ENCODE measurements at places on chromosomes 6 and 20.

- no peak for DNase-seq
Measured at GRCh38 chr20:44732327-44732726, 13.3 kb upstream of the KCNK15 start.

GRCh38 chr6:147869201-147869600 lies 360.7 kb downstream of the SAMD5 start:
- no peak for DNase-seq

GRCh38 chr20:57620999-57621398 lies 773 bp upstream of the ZBP1 start:
- DNase-seq: no peak

GRCh38 chr6:31110825-31111582 lies 1.4 kb downstream of the C6orf15 start:
- no peak for DNase-seq

DNA sequence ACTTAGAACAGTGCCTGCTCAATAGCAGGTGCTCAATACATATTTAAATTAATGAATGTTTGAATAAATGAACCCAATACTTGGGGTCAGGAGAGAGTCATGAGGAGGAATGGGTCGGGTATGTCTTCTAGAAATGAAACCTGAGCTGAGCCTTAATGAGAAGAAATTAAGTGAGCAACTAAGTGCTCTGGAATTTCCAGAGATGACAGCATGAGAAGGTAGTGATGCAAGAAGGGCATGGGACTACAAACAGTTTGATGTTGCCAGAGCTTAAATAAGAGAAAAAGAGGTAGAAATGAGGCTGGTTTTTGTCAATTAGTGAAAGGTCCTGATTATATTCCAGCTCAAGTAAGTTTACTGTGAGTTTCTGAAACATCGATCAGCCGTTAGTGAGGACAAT lies 82.9 kb downstream of the PDE10A start:
- no peak for DNase-seq

- no peak for DNase-seq
Measured at GRCh38 chr6:101806241-101806640, 412.7 kb downstream of the GRIK2 start.

- DNase-seq: no peak
Measured at GRCh38 chr20:61090541-61090940, 161.5 kb upstream of the CDH4 start.

GRCh38 chr20:34559311-34560140 lies 1.0 kb downstream of the MAP1LC3A start:
- no peak for DNase-seq

GRCh38 chr20:64052987-64053840 lies 3.8 kb upstream of the SOX18 start:
- no peak for DNase-seq

- DNase-seq: no peak
Measured at GRCh38 chr6:121515630-121516265, 80.3 kb downstream of the GJA1 start.

DNA sequence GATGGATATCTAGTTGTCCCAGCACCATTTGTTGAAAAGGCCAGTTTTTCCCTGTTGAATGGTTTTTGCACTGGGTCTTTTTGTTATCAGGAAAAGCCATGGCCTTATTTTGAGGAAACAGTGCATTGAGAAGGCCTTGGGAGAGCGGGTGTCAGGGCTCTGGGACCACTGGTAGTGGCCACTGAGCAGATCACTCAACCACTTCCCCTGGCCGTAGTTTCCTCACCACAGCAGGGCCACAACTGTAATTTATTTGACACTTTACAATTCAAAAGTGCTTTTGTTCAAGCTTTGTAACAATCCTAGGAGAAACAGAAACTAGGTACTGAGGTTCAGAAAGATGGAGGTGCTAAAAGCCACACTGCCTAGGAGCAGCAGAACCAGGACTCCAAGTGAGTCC lies 281.8 kb downstream of the GMDS start:
- DNase-seq: no peak

DNA sequence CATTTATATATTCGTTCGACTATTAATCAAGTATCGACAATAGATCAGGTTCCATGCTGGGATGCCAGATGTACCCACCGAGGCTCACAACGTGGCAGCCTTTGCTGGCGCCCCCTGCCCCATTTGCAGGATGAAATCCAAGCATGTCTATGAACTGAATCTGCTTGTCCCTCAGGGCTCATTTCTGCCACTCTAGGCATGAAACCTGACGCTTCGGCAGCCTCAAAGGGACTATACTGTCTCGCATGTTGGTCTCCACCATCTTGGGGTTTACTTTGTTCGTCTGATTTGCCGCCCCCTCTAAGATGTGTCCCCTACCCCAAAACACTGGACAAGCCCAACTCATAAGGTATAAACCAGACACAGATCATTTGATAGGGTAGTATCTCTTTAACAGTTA lies 36.7 kb downstream of the HUS1B start:
- DNase-seq: no peak

DNA sequence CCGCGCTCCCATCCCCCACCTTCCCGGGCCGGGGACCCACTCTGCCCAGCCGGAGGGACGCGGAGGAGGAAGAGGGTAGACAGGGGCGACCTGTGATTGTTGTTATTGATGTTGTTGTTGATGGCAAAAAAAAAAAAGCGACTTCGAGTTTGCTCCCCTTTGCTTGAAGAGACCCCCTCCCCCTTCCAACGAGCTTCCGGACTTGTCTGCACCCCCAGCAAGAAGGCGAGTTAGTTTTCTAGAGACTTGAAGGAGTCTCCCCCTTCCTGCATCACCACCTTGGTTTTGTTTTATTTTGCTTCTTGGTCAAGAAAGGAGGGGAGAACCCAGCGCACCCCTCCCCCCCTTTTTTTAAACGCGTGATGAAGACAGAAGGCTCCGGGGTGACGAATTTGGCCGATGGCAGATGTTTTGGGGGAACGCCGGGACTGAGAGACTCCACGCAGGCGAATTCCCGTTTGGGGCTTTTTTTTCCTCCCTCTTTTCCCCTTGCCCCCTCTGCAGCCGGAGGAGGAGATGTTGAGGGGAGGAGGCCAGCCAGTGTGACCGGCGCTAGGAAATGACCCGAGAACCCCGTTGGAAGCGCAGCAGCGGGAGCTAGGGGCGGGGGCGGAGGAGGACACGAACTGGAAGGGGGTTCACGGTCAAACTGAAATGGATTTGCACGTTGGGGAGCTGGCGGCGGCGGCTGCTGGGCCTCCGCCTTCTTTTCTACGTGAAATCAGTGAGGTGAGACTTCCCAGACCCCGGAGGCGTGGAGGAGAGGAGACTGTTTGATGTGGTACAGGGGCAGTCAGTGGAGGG lies 2.8 kb downstream of the SOX4 start:
- DNase-seq: no peak

- DNase-seq: no peak
Measured at GRCh38 chr6:165545806-165546205, 117.2 kb downstream of the PDE10A start.

DNA sequence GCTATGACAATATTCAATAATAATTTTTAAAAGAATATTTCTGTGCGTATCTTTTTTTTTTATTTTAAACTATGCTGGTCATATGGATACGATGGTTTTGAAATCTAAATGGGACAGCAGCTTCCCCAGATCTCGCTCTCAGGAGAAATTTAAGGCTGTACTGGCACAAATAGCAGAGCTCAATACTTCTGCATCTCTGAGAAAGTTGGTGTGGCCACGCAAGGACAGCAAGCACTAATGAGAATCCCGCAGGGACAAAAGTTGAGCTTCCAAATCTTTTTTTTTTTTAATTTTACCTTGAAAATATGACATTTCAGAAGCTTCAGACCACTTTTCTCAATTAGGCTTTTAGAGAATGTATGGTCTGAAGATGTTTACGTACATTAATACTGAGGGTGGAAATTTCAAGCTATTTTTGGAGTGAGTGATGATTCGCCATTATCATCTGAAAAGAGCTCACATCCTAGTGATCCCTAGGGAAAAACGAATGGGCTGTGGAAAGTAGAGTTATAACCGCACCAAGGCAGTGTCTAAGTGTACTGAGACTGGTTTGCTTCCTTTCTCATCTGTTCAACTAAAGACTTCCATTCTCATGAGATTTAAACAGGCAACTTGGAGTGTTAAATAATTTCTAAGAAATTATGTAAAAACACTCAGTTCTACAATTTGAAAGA lies 840.0 kb downstream of the C6orf118 start:
- DNase-seq: no peak

- DNase-seq: no peak
Measured at GRCh38 chr6:151213352-151213751, 26.4 kb upstream of the AKAP12 start.

DNA sequence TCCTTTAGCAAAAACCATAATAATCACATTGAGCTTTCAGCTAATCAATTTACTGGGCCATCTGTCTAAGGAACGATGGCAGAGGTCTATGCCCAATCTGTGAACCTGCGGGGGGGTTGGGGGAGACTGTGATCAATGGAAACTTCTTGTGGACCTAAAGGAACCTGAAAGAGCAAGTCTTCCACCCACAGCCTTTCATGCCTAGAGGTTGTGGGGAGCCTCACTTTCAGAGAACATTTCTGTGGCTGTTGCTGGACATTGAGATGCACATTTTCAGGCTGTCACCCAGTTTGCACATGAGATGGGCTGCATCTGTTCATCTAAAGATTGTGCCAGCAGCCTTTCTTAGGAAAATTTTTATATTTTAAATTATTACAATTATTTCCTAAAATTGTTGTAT lies 310.0 kb upstream of the SPTLC3 start:
- no peak for DNase-seq

DNA sequence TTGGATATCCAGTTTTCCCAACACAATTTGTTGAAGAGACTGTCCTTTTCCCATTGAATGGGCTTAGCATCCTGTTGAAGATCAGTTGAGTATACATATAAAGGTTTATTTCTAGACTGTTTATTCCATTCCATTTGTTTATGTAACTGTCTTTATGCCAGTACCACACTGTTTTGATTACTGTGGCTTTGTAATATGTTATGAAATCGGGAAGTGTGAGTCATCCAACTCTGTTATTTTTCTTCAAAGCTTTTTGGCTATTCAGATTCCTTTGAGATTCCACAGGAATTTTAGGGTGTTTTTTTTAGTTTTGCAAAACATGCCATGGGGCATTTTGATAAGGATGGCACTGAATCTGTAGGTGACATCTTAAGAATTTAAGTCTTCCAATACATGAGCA lies 188.3 kb downstream of the BMP7 start:
- DNase-seq: no peak

GRCh38 chr20:51400051-51400926 lies 142.2 kb downstream of the NFATC2 start:
- no peak for DNase-seq

DNA sequence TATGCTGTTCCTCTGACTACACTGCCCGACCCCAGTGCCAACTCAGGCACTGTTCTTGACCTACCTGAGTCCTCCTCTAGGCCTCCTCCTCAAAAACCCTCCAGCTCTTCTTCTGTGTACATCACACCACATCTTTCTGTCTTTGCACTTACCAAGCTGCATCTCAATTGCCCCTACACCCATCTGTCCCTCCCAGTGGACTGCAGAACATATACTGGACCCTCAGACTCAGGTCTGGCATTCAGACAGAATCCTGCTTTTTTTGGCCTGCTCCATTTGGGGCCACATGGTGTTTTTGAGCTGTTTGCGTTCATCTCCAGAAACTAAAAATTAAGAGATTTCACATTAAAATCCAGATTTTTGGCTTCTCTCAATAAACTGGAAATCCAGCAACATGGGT lies 23.2 kb upstream of the YWHAB start:
- no peak for DNase-seq

- no peak for DNase-seq
Measured at GRCh38 chr6:155909710-155910109, 454.1 kb upstream of the NOX3 start.
